Colonic mucosa (tissue), 4 donors: ENCODE measurements at places on chromosomes 3 and 15. TPM values are rescaled to one million over a fixed set of nuclear protein-coding genes. Genes with fewer than 3 reads are reported as not detected.

GRCh38 chr3:9087831-9088413 is 124.7 kb upstream of the RAD18 start:
- DNase-seq = no peak

GRCh38 chr3:136858381-136858780 is 3.6 kb upstream of the NCK1 start:
- no peak for DNase-seq

The FOXB1 gene
- total RNA-seq = not detected

The GRM2 gene
- total RNA-seq = 0.12 TPM

The PCCB gene
- 67.0 TPM for total RNA-seq

The TMPRSS7 gene
- total RNA-seq = not detected

- DNase-seq = peak; percentile 84
Measured at GRCh38 chr3:107987036-107987939, 103.5 kb downstream of the CD47 start.

- no peak for DNase-seq
Measured at GRCh38 chr3:147038481-147038880, 367.9 kb downstream of the ZIC4 start.

The TGM5 gene
- total RNA-seq = not detected

- DNase-seq = no peak
Measured at GRCh38 chr3:56591262-56591661, 34.3 kb downstream of the CCDC66 start.

The STAC gene
- 1.1 TPM for total RNA-seq

DNA sequence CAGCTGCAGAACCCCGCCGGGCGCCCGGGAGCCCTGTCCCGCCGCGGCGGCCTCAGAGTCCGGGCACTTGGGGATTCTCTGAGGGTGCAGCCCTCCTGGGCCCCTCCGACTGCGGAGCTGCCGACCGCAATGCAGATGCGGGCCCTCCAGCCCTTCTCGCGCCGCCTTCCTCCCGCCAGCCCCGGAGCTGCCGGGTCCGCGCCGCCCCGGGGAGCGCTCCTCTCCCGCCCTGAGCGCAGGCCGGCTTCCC is 320 bp upstream of the ACAN start:
- no peak for DNase-seq

DNA sequence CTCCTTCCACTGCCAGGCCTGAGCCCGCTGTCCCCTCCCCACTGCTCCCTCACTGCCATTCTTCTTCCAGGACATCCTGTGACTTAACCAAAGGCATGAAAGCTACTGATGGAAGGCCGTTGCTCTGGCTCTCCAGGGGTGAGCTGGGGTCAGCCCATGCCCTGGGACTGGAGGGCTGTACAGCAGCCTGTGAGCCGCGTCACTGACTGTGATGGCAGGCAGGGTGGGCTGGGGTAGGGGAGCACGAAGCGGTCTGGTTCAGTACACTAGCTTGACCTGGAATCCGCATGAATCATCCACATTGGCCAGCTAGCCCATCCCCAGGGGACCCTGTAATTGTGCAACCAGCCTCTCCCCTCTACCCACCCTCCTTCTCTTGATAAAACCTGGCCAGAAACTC is 30.8 kb downstream of the CORO2B start:
- no peak for DNase-seq

- no peak for DNase-seq
Measured at GRCh38 chr3:74845081-74845480, 230.6 kb upstream of the CNTN3 start.

- DNase-seq = no peak
Measured at GRCh38 chr3:146337991-146338390, 87.1 kb upstream of the PLSCR4 start.

GRCh38 chr15:90931575-90931827 is 848 bp downstream of the HDDC3 start:
- DNase-seq = no peak

DNA sequence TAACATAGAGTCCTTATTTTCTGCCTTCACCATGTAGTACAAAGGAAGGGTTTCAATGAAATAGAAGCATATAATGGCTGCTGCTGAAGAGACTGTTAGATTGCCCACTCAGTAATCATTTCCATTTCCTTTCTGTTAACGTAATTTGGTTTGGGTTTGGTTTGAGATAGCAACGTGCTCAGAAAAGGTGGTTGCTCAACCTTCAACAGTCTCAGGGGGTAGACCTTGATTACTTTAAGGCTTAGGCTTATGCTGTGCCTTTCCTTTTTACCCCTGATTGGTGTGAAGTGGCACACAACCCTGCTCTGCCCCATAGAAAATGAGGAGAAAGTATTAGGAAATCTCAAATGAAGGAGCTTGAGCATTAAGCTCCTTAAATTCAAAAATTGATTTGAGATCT is 163.7 kb upstream of the TP63 start:
- DNase-seq = no peak

GRCh38 chr15:75158402-75158801 is 43.3 kb upstream of the C15orf39 start:
- no peak for DNase-seq

DNA sequence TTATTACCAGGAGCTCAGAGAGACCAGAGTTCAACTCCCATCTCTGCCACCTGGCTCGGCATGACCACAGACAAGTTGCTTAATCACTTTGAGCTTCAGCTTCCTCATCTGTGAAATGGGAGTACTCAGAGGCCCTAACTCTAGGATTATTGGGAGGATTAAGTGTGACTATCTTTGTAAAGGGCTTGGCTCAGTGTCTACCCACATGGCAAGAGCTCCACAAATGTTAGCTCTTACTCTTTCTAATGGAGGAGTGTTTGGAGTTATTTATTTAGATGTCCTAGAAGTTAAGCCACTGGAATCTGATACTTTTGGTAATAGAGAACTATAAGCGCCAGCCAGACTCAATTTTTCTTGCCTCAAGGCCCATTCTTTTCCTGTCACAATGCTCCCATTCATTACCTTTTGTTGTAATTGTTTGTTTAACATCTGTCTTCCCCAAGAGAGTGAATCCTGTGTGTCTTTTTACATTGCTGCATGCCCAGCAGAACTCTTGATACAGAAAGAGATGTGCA is 12.3 kb upstream of the LMCD1 start:
- no peak for DNase-seq

The EXD1 gene
- total RNA-seq = not detected

DNA sequence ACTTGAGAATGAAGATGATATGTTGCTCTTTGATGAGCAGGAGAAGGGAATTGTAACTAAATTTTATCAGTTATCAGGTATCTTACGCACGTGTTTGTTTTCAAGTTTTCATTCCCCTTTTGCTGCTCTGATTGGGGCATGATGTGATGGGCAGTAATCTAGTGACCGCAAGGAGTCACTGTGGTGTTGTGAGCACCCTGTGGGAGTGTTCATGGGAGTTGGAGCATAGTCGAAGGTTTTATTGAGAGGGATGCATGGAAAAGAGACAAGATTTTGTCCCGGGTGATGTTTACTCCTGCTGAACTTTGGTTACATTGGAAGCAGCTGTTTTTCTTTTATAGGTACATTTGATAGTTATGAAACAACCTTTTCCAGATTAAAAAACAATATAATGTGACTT is 2.1 kb downstream of the FAN1 start:
- peak; percentile 63 for DNase-seq

The TRH gene
- total RNA-seq = not detected

DNA sequence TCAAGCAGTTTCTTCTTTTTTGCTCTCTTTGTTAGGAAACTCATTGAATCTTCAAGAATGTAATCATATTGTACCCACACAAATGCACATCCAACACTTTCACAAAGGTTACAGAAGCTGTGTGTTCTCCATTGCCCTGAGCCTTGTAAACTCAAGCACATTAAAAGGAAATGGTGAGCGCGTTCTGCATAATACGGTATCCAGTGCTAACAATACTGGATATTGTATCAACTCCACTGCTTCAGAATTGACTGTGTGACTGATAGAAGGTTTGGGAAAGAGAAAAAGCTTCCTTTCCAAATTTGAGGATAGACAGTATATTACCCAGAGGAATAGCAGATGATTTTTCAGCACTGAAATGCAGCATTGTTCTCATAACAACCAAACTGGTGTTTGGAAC is 268.9 kb upstream of the RBMS3 start:
- no peak for DNase-seq

The SNUPN gene
- 19.1 TPM for total RNA-seq

DNA sequence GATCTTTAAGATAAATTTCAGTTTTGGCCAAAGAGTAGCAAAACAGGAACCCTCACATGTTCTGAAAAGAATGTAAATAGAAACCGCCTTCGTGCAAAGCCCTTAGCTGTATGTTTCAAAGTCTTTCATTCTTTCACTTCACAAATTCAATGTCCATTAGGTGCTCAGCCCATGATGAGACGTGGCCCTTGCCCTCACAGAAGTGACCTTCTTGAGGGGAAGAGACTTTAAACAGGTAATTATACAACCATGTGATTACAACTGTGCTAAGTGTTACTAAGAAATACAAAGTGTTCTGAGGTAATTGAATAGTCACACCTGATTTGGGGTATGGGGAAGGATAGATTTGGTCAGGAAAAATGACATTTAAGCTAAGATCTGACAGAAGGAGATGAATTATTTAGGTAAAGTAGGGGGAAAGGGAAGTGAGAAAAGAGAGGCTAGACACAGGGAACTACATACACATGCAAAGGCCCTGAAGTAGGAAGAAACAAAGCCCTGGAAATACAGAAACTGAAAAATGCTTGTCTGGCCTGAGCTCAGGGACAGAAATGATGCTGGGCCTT is 19.6 kb downstream of the HSPBAP1 start:
- no peak for DNase-seq

The LMCD1 gene
- total RNA-seq = 5.5 TPM

DNA sequence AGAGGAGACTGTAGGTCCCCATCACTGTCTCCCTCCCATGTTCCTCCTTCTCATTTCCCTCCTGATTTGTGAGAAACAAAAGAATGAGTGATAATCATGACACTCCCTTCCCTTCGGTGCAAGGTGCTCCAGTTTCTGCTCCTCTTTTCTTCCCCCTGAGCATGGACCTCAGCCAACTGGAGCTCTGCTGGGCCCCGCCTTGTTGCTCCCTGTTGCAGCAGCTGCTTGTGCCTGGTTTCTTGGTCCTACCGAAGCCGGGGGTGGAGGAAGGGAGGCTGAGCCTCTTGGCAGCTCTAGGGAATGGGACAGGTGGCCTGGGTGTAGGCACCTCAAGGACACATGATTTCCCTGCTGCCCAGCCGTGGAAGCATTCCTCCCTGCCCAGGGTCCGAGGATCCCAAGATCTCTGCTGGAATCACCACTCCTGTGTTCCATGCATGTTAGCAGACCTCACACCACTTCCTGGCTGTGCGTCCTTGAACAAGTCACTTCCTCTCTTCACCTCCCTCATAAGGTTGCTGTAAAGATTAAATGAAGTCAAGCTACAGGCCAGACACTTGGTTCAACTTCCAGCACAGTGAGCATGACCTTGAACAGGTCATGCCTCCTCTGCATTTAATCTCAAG is 131.6 kb upstream of the ABHD17C start:
- DNase-seq = no peak

GRCh38 chr3:110248666-110249065 is 823.0 kb upstream of the NECTIN3 start:
- DNase-seq = no peak

The JMJD7 gene
- 11.8 TPM for total RNA-seq

GRCh38 chr15:68310804-68311463 is 33.4 kb downstream of the FEM1B start:
- peak; percentile 9 for DNase-seq

The PCSK6 gene
- 29.9 TPM for total RNA-seq

- DNase-seq = no peak
Measured at GRCh38 chr3:16297997-16298885, 33.2 kb downstream of the OXNAD1 start.

The KIF15 gene
- total RNA-seq = 21.3 TPM

DNA sequence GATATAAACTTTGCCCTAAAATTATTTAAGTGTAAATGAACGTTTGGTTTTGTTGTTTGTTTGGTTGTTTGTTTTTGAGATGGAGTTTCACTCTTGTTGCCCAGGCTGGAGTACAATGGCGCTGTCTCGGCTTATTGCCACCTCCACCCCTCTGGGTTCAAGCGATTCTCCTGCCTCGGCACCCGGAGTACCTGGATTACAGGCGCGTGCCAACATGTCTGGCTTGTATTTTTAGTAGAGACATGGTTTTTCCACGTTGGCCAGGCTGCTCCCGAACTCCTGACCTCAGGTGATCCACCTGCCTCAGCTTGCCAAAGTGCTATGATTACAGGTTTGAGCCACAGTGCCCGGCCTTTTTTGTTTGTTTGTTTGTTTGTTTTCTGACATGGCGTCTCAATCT is 87.9 kb upstream of the CHD2 start:
- DNase-seq = peak; percentile 63

GRCh38 chr15:68610825-68611224 is 32.0 kb downstream of the CORO2B start:
- DNase-seq = no peak

The ZCWPW2 gene
- 1.0 TPM for total RNA-seq

DNA sequence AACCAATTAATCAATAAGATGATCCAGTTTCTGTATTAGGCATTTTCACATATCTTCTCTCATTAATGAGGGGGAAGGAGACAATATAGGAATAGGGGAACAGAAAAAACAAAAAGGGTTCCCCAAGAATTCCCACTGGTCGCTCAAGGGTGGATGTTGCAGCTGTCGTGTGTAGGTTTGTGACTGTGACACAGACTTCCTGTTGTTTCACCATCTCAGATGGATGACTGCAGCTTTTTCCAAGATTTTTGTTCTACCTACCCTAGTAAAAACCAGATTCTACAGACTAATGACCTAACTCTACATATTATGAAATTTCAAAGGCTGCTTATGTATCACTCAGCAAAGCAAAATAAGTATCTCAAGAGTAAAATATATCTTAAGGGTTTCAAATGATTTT is 73.7 kb upstream of the MB21D2 start:
- no peak for DNase-seq

The LTF gene
- 1.6 TPM for total RNA-seq

GRCh38 chr3:40336101-40336500 is 26.6 kb downstream of the EIF1B start:
- no peak for DNase-seq

GRCh38 chr3:45163481-45163880 is 17.3 kb upstream of the CDCP1 start:
- no peak for DNase-seq

The GATM gene
- total RNA-seq = 6.4 TPM

The RAB6B gene
- total RNA-seq = 5.6 TPM

The HRG gene
- total RNA-seq = not detected

- no peak for DNase-seq
Measured at GRCh38 chr15:100221471-100222348, 120.1 kb downstream of the ADAMTS17 start.

GRCh38 chr3:185764163-185764979 is 60.5 kb downstream of the IGF2BP2 start:
- DNase-seq = no peak

The DAPK2 gene
- total RNA-seq = 23.7 TPM

DNA sequence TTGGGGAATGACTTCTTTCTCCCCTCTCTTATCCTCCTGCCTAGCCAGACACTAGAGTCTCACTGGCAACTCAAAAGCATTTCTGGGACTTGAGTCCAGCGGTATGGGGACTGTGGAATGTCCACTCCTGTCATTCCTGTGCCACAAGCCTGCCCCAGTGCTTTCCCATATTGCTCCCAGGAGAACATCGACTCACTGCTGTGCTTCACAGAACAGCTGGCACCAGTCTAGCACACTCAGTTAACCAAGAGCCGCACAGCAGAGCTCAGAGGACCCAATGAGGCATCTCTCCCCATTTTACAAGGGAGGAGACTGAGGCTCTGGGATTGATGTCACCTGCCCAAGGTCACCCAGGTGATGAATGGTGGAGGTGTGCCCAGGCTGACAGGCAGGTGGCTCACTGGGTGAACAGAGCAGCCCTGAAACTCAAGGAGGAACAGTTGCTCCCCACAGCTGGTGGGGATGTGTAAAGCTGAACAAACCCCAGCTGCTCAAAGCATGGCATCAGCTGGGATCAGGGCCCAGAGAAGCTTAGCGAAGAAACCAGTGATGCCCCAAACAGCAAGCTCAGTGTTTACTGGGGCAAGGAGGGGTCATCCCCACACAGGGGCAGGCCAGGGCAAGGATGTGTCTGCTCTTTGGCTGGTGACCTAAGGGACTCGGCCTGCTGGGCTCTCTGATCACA is 35.4 kb upstream of the DUSP7 start:
- DNase-seq = no peak
